ENCODE measurements at places on chromosomes 1 and 21. TPM values are rescaled to one million over a fixed set of nuclear protein-coding genes. Genes with fewer than 3 reads are reported as not detected.
A peak's percentile ranks its signal among the peaks of the same experiment; 100 is the strongest.

DNA sequence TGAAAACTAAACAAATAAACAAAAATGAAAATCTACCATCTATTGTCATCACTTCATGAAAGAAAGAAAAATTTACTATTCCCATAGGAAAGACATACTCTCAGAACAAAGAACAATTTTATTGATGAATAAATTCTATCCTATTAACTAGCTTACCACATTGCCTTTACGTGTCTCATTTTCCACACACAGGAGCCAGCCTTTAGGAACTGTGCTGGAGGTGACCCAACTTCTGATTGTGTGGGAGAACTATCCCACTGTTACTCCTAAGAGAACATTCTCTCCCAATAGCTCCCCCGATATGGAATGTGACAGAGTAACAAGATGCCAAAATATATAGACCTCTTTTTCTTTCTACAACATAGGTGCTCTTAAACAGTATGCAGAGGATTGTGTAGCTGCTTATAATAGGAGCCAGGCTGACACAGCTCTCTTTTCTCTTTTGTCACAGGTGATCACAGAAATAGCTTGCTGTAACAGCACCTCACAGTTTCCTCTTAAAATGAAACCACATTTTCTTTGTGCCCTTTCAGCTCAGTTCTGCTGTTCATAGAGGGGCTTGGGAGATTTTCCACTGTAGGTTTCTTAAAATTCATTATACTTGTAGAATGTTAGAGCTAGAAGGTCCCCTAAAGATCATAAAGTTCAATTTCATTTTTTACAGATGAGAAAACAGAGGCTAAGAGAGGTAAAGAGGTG lies 35.5 kb downstream of the C21orf91 start:
- no peak for DNase-seq

DNA sequence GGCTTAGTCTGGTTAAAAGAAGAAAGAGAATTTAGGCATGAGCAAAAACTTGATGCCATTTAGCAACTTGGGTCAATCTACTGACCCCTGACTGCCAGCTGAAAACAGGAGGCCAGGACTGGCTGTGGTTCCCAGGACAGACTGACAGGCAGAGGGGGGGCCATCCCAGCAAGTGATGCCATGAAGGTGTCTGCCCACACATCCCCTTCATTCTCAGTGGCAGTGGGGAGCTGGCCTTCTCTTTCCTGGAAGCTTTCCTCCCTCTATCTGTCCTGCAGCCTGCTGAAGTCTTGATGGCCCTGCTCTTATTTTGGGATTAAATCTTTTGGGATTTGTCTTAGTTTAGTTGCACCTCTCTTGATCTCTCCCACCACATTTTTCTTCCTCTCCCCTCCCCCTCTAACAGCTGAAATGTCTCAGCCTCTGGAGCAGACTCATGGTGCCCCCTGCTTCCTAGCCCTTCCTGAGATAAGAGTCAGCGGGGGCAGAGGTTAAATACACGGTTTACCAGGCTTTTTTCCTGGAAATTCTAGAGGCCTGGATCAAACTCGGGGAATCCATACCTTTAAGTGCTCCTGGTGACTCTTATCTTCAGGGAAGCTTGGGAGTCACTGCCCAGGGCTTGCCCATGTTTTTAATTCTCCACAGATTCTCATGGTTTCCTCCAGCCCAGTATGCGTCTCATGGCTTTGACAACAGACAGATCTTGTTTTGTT lies 99.5 kb upstream of the TSPAN2 start:
- no peak for DNase-seq

DNA sequence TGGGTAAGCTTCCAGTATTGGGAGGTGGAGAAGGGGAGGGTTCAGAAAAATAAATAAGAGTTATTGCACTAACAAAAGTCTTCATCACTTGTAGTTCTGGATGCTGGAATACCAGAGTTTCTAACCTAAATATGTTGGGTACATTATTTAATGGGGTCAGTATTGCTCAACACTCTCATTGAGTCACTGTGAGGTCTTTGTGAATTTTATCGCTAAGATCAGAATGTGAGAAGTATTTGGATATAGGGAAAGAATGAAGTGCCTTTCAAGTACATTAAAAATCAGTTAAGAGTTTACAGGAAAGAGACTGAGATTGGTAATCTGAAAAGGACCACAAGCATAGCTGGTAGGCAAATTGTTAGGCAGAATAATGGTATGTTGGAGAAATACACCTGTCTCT lies 8.8 kb downstream of the SNRPE start:
- no peak for DNase-seq

GRCh38 chr1:19754482-19754881 lies 45.2 kb downstream of the TMCO4 start:
- no peak for DNase-seq

GRCh38 chr1:189706594-189706993 lies 771.1 kb downstream of the BRINP3 start:
- DNase-seq, result no peak

DNA sequence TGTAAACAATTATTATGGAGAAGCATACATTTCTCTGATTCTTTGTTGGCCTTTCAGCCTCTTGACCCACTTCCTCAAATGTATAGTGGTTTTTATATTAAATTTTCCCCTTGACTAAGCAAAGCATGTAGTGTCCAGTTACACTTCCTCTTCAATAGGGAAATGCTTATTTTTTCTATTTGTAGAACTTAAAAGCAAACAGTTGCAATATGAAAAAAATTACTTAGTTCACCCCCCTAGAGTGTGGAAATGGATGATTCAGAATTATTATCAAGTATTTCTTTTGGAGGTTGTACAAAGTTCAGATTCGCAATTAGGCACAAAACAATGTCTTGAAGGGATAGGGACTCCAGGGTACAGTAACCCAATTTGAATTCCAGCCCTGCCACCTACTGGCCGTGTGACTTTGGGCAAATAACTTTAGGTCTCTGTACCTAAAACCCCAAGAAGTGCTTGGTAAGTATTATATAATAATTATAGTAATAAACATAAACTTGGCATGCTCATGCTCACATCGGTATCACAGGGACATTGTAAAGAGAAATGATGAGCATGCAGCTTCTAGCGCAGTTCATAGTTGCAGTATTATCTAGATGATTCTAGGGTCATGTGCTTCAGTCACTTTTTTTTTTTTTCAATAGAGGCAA lies 28.6 kb upstream of the IFNGR2 start:
- peak; percentile 28 for DNase-seq

GRCh38 chr1:245869847-245870246 lies 637.2 kb downstream of the SMYD3 start:
- DNase-seq, result no peak

GRCh38 chr1:219000631-219001030 lies 173.0 kb upstream of the LYPLAL1 start:
- DNase-seq, result no peak

DNA sequence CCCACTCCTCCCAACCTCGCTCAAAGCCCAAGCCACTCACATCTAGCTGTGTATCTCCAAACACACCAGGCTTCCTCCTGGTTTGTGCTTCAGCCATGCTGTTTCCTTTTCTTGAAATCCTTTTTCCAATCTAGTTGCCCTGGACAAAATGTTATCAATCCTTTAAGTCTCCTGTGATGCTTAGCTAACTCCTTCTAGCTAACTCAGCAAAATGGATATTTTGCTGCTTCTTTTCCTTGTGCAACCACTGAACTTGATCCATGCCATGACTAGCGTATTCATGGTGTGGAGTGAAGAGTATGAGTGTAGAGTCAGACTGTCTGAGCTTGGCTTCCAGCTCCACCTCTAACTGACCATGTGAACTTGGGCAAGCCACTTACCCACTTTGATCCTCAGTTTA lies 33.9 kb upstream of the FAM78B start:
- DNase-seq, result no peak

DNA sequence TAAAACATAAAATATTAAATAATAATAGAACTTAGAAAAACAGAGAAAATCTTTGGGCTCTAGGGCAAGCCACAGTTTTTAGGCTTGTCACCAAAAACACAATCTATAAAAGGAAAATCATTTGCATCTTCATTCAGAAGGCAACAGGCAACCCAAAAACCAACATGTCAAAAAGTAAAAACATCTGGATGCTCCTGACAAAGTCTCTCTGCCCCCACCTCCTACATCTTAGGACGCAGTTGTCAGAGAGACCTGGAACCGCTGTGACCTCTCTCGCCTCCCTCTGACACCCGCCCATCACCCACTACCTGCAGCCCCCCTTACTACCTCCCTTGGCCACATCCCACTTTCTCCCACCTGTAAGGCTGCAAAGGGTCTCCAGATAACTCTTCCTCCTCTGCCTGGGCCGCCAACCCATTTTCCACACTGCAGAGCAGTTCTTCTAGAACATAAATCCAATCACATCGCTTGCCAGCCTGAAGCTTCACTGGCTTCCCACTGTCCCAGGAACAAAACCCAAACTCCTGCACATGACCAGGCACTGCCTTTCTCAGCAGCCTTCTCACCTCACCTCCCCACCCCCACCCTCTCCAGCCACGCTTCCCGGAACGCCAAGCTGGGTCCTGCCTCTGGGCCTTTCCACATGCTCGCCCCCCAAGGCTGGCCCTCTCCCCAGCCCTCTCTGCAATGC lies 14.7 kb downstream of the PRDM15 start:
- DNase-seq, result no peak

DNA sequence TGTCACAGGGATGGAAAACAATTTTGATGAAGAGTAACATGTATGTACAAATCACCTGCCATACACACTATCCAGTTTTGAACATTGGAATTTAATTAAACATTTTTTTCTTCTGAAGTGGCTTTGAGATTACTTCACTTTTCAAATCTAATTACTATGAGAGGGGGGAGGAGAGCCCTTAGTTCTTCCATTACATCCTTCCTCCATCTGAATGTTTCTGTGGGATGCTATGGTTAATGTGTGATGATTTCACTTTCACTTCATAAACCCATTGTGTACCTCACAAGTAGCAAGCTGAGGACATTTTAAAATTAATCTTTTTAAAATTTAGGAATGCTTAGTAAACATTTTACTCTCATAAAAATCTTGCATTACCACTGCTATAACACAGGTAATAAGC lies 156.9 kb downstream of the RUNX1 start:
- DNase-seq, result no peak

GRCh38 chr1:60280256-60280655 lies 206.7 kb upstream of the C1orf87 start:
- no peak for DNase-seq

DNA sequence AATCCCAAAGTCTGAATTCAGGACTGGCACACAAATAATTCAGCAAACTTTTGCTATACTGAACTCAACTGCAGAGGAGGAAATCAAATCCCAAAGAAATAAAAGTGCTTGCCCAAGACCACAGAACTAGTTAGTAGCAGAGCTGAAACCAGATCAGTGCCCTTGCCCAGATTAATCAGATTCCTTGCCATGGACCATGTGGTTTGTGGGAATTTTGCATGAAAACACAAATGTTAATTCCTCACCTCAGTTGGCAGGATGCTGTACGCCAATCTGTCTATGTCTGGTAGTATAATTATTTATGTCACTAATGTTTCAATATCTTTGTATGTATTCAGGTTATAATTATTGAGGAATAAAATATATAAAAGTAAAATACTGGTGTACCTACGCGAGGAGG lies 173.8 kb downstream of the DAB1 start:
- DNase-seq, result no peak

The CSMD2 gene
- total RNA-seq, result not detected

DNA sequence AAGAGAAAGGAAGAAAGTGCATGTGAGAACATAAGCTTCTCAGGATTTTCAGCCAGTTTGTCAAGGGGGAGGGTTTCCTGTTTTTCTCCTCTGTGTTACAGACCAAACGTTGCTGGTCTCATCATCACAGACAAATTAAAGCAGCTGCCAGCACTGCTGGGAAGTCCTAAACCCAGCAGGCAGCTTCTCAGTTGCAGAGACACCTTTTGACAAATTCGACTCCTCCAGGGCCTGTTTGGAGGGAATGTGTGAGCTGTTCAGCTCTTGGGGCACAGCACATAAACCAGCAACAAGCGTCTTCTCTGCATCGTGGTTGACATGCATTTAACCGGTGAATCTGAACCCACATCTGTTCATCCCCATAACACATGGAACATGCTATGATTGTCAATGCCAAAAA lies 454.6 kb upstream of the RUNX1 start:
- no peak for DNase-seq

DNA sequence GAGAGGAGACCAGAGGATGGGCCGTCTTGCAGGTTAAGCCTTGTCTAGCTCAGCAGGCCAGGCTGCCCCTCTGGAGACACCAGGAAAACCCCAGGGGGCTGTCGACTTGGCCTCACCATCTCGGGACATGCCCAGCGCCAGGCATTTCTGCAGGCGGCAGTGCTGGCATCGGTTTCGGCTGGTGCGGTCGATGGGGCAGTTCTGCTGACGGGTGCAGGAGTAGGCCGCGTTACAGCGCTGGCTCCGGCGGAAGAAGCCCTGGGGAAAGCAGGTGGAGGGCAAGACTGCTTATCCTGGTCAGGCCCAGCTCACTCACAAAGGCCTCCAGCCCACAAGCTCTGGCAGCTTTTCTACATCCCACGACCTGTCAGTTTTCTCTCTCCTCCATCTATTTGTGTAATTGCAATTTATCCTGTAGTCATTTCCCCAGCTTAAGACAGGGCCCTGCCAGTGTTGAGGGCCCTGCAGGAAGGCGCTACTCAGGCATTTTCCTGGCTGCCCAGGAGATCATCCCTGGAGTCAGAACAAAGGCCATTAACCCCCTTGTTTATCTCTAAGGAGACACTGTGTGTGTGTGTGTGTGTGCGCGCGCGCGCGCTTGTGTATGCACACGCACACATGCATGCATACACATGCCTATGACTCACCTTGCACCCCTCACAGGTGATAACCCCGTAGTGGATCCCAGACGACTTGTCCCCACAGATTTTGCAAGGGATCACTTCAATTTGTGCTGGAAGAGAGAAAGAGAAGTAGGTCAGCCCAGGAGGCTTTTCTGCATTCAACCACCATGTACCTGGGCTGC lies 11.5 kb upstream of the LINGO4 start:
- DNase-seq, result no peak

DNA sequence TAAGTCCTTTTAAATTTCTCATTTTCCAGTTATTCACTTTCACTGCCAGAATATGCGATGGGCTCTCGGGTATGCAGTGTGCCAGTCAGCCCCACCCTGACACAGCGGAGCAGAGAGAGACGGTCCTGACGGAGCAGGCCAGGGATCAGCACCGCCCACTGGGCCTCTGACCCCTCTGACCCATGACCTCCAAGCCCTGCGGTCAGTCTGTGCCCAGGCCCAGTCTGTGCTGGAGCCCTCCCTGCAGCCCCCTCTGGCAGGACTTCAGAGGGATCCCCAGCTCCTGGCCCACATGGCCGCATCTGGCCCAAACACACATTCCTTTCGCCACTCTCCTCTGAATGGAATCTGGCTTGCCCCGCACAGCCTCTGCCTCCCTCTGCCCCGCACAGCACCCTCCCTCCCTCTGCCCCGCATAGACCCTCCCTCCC lies 43.4 kb upstream of the COL6A2 start:
- DNase-seq, result no peak

The RAD54L gene
- 61.8 TPM for total RNA-seq

DNA sequence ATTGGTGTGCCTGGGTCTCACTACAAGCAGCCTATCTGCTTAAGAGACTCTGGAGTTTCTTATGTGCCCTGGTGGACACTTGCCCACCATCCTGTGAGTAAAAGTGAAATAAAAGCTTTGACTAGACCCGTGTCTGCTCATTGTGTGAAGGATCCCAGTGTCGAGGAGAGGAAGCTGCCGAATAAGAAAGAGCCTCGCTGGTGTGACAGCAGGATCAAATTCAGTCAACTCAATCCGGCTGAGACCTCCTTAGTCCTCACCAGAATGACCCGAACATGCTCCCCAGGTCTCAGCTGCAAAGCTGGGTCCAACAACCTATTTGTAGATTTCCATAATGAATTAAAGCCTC lies 14.8 kb downstream of the CD2 start:
- DNase-seq, result no peak

The ESPN gene
- total RNA-seq, result 0.44 TPM

Data from activated naive CD8-positive, alpha-beta T cell treated with anti-CD3 and anti-CD28 coated beads for 36 hours (primary cell).